ENCODE measurements at places on chromosomes 16 and 17.

GRCh38 chr17:21358682-21359482, 17.3 kb upstream of the KCNJ12 start:
- no peak for DNase-seq

DNA sequence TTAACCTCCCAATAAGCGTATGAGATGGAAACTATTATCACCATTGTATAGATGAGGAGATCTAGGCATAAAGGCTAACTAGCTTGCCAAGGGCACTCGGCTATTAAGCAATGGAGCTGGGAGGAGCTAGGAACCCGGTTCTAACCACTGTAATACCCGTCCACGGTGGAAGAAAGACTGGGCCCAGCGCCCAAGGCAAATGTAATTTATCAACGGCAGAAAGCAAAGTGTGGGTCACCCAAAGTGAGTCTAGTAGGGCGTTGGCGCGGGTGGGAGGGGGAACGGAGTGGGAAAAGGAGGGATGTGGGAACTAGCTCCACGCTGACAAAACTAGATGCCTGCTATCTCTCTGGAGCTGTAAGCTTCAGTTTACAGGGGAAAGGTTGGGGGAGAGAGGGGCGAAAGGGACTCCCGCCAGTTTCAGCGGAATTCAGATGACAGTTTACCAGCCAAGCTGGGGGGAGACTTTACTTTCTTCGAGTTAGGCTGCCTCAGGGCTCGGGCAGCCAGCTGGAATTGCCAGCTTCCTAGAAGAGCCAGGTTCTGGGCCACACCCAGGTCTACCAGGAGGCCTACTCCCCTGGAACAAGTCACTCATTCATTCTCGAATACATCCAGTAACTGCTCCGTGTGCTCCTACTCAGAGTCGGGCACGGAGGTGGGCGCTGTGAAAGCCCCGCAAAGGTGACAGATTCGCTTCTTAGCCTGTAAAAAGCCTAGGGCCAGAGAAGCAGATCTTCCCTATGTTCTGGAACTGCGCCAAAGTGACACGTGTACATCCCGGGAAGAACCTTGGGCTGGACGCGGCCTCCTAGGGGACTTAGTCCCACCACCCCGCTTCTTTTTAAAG, 837 bp downstream of the LRRC59 start:
- peak; percentile 69 for DNase-seq

GRCh38 chr17:30084788-30085187, 31.8 kb upstream of the NSRP1 start:
- DNase-seq = peak; percentile 79

DNA sequence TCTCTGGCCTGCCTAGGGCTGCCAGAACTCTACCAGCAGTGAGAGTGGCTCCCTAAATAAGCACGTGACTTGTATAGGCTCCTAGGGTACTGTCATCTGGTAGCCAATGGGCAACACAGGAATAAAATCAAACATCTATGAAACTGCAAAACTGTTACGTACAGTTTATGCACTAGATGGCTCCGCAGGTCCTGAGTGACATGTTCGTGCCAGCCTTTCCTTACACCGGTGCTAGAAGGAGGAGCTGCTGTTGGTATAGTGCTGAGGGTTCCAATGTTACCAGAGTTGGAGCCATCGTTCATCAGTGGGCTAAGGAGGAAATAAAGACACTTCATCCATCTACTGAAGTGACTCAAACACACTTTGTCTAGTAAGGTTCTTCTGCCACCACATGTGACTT, 63.2 kb upstream of the TRAP1 start:
- no peak for DNase-seq

DNA sequence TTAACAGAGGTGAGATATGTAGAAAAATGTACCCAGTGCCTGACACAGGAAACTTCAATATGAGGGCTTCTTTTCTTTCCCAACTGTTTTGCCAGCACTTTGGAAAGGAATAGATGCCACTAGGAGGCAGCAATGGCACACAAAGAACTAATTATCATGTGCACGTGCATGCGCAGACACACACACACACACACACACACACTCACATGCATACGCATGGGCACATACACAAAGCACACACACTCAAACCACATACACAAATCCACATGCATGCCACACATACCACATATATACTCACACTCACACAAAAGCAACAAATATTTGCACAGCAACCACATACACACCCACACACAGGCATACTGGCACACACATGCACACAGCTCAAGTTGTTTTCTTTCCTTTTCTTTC, 8.8 kb upstream of the CEP112 start:
- DNase-seq = peak; percentile 39

All from NCI-H510A treated with DMSO at 0.1 percent for 48 hours (cell line).